Right lobe of liver (tissue), 6 donors: ENCODE measurements at places on chromosomes 2 and 18. TPM values are rescaled to one million over a fixed set of nuclear protein-coding genes. Genes with fewer than 3 reads are reported as not detected.

Gene HOXD4
- total RNA-seq: not detected

Gene TEX44
- total RNA-seq: not detected

Gene AKAIN1
- total RNA-seq: 0.99 TPM

Gene ST6GAL2
- total RNA-seq: 0.80 TPM

Gene SCYGR8
- not detected for total RNA-seq

Gene ABCB11
- 127 TPM for total RNA-seq

Gene GCG
- total RNA-seq: not detected

Gene STPG4
- not detected for total RNA-seq

Gene SLC30A3
- not detected for total RNA-seq

Gene RAX
- total RNA-seq: not detected

Gene RTP5
- not detected for total RNA-seq

Gene GALNT1
- 47.4 TPM for total RNA-seq

Gene IL1RL1
- total RNA-seq: 3.7 TPM

Gene OR6B2
- total RNA-seq: not detected

Gene MATN3
- total RNA-seq: not detected

Gene ATL2
- total RNA-seq: 57.5 TPM

Gene EVA1A
- 83.1 TPM for total RNA-seq

Gene HOXD10
- not detected for total RNA-seq

Gene CD226
- total RNA-seq: 1.3 TPM

Gene ASPRV1
- 0.35 TPM for total RNA-seq

Gene SETBP1
- 14.6 TPM for total RNA-seq

Gene LYG2
- total RNA-seq: not detected

Gene PPP4R3B
- 46.5 TPM for total RNA-seq

Gene SH2D6
- total RNA-seq: 0.40 TPM

Gene GTF3C2
- total RNA-seq: 19.6 TPM

Gene PCARE
- total RNA-seq: not detected

Gene ANKRD62
- not detected for total RNA-seq

Gene LOXL3
- total RNA-seq: 2.4 TPM

Gene UCN
- 2.4 TPM for total RNA-seq

Gene CLIP4
- 2.7 TPM for total RNA-seq

Gene RGPD8
- 8.9 TPM for total RNA-seq

Gene ELOA2
- not detected for total RNA-seq

Gene UPP2
- total RNA-seq: 28.8 TPM

Gene SLC4A5
- total RNA-seq: 0.74 TPM

Gene PXDN
- total RNA-seq: 13.9 TPM

Gene MRO
- 3.0 TPM for total RNA-seq

Gene CD8A
- total RNA-seq: 0.51 TPM

Gene GREB1L
- 7.9 TPM for total RNA-seq

Gene CERKL
- not detected for total RNA-seq

Gene PRKAG3
- not detected for total RNA-seq

Gene GAL3ST2
- total RNA-seq: 0.83 TPM

Gene MBD5
- total RNA-seq: 8.4 TPM
